Central memory CD4-positive, alpha-beta T cell (primary cell): ENCODE measurements at places on chromosomes 7 and 10.

DNA sequence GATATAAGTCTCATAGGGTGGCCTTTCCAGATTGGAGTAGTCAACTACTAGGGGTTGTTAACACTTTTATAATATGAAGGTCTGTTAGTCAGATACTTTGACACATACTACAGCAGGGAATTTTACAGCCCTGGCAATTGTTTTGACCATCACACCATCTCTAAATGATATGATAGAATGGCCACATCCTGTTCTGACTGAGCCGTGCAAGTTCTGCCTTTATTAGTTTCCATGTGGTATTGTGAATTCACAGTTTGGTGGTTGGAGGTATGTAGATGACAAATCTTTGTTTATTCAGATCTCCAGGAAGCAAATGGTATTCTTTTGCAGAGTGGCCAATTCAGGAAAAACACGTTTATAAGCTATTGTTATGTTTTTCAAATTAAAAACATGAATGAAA lies 83.0 kb downstream of the NRG3 start:
- DNase-seq = no peak

DNA sequence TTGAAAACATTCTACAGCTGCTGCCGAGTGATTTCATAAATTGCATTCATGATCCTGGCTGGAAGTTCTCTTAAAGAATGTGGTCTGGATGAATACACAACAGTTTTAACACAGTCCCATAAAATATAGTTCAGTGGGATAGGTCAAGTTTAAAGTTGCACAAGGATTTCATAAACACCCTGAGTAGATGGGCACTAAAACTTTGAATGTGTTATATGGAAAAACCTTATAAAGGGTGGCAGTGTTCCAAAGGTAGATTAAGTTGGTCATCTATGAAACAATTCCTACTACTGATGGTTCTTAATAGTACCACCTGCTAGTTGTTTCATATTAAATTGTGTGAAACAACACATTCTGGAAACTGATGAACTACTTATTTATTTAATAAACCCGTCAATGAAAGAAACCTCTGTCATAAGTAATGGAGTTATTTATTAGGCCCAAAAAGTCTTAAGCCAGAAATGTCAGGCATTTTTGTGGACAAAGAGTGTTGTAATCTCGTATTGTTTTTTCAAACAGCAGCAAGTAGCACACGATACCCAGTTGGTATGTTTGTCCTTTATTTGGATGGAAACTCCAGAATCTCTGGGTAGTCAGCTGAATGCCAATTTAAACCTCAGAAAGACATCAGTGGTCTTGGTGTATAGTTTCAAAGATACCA lies 14.3 kb upstream of the RPA3 start:
- no peak for DNase-seq

GRCh38 chr10:114278140-114278883 lies 39.3 kb downstream of the VWA2 start:
- no peak for DNase-seq

DNA sequence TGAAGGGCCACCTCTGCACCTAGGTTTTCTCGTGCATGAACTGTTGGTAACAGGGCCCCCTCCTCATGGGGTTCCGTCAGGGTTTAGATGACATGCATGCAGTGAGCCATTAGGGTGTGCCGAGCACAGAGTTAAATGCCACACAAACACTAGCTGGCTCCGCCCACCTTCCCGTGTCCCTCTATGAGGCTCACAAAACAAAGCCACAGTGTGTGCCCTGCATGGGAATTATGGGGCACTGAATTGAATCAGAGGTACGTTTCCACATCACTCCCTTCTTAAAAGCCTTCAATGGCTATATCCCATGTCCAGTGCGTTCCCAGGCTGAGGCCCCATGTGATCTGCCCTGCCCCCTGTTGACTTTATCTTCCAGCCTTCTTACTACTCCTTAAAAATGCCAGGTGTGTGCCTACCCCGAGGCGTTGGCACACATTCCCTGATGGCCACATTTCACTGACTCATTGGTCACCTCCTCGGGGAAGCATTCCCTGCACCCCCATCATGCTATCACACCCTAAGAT lies 35.7 kb downstream of the GSDME start:
- no peak for DNase-seq

- DNase-seq = no peak
Measured at GRCh38 chr7:87858417-87859100, 17.6 kb downstream of the SLC25A40 start.

- DNase-seq = no peak
Measured at GRCh38 chr10:38118072-38118807, 24.1 kb downstream of the ZNF37A start.

DNA sequence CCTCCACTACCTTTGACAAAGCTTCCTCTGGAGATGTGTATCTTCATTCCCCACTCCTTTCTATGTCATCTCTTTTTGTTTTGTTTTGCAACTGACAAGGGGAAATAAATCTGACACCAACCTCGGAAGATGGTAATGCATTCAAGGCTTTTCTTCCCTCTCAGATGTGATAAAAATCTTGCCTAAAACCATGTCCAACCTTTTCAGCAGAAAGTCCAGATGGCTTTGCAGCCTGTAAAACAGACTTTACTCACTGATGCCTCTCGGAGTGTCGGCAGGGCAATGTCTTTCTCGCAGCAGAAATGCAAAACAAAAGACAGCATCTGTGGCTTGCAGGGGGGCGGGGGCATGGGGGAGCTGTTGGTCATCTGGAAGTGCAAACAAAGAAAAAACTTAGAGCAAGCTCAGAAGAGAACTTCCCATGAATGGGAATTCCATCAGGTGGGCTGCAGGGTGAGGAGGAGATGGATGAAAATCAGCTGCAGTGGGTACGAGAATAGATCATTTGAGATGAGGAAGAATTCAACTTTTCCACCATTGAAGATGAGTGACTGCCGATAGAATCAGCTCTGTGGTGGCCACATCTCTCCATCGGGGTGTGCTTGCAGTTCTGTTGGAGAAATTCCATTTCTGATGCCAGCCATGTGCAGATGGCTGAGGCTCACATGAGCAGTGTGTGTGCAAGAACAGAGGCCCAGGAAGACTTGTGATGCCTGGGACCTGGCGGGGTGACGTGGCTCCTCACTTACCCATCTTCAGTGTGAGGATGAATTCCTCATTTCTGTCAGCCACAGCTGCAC lies 237.7 kb downstream of the WDR37 start:
- no peak for DNase-seq

GRCh38 chr10:44386546-44387052 lies 1.7 kb upstream of the CXCL12 start:
- DNase-seq = no peak

- no peak for DNase-seq
Measured at GRCh38 chr7:98211221-98211675, at the start of gene BHLHA15. Gene BHLHA15, plus strand, starts transcription at chr7:98211439. Its CDS starts 871 bp downstream, at chr7:98212310.

- no peak for DNase-seq
Measured at GRCh38 chr7:24825931-24826661, 68.8 kb upstream of the GSDME start.

- DNase-seq = no peak
Measured at GRCh38 chr7:138299066-138299465, 161.0 kb upstream of the TRIM24 start.

- peak; percentile 28 for DNase-seq
Measured at GRCh38 chr10:132142396-132143161, 44.2 kb upstream of the DPYSL4 start.

DNA sequence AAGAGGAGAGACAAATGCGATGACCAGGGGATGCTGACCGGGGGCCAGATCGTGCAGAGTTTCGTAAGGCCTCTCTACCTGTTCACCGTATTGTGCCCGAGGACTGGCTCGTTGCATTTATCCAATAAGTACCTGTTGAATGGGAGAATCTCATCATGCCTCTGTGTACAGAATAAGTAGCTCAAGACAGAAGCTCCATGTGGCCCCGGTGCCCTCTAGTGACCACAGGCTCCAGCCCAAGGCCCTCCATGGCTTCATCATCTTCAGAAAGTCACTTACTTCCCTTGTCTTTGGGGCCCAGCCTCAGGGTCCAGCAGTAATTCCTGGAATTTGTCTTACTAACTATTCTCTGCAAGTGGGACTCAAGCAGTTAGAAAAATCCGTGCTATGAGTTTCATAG lies 151.0 kb downstream of the CHN2 start:
- no peak for DNase-seq

DNA sequence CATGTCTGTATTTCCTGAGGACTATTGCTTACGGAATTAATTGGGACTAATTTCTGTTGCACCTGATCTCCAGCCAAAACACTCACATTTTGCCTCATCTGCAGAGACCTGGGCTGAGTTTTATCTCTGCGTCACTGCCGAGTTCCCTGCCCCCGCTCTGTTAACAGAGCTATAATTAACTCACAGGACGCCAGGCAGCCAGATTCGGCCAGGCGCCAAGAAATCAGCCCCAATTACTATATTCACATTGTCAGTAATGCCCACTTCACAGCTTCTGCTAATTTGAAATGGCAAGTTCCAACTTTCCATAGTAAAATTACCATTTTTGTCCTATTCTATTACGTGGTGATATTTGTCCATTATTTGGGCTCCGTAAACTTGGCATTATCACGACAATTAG lies 130.5 kb downstream of the CUX1 start:
- no peak for DNase-seq

- no peak for DNase-seq
Measured at GRCh38 chr7:133475655-133476054, 222.8 kb downstream of the EXOC4 start.

DNA sequence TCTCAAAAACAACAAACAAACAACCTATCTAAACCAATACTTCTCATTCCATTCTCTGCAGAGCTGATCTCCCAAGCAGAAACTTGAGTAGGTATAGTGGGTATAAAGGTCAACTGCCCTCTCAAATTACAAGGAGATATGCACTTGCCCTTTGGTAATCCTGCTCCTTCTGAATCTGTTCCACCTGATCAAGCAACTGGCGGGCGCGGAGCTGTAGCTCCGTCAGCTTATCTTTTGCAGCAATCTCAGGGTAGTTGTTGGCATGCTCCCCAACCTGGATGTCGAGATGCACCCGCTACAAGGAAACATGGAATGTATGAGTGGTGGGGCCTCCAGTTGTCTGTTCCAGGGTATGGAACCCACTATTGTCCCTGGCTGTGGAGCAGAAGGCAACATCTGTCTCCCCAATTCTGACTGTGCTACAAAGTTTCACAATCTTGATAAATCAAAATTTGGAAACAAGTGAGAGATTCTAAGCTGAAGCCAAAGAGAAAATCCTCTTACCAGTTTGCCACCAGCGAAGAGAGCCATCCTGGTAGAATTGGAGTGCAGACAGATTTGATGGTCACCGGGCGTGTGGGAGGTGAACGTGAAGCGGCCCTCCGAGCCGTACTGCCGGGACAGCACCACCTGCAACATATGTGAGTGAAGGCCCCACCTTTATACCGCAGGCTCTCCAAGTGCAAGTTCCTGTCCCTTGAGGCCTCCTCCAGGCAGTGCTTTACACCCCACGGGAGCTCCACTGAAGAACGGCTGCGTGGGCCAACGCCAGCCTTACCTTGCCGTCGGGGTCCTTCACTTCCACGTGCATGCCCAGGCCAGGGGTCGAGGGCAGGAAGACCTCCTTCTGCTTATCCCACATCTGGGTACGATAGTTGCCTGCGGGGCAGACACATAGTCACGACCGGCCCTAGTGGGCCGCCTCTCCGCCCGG lies 819 bp downstream of the TMED4 start:
- DNase-seq = peak; percentile 64

GRCh38 chr7:158003441-158004122 lies 584.0 kb downstream of the PTPRN2 start:
- DNase-seq = no peak

GRCh38 chr10:120606051-120606764 lies 149.2 kb downstream of the PLPP4 start:
- DNase-seq = no peak

DNA sequence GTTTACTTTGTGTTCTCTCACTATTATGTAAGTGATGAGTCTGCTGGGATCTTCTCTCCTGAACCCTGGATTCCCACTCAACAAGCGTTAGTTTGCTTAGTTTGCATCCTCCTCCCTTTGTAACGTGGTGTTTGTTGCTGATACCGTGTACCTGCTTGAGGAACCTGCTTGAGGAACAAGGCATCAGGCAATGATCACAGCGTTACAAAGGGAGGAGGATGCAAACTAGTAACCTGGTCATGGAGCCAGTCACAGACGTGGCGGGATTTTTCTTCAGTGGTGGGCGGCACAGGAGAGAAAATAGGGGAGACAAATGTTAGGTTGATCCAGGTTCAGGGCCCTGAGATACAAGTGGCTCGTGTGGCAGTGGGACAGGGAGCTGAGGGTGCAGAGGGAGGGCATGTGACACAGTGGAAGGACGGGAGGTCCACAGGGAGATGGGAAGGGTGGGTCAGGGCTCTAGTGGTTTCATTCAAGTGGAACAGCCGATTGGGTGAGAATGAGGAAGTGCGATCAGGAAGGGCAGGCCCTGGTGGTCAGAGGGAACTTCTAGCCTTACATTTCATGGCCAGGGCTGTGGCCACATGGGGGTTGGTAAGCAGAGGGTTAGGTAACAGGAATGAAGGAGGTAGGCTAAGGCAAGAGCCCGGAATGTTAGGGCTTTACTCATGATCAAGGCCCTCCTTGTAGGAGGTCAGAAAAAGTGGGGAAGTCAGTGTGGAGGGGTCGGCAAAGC lies 38.0 kb downstream of the SNX10 start:
- no peak for DNase-seq

GRCh38 chr10:34147641-34148304 lies 667.3 kb downstream of the PARD3 start:
- no peak for DNase-seq

DNA sequence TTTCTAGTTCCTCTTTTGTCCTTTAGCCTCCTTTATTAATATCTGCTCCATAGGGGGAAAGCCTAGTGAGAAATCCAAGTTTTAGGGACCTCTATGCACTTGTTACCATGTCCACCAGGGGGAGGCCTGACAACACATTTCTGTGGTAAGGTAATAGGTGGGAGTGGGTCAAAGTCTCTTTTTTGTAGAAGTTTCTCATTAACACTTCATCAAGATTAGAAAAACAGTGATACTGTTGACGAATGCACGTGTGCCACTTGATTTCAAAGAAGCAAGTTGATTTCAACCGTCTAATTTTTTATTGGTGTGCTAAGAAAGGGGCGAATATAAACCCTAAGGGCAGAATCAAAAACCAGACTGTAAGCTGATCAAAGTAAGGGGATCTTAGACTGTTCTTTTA lies 30.6 kb downstream of the CISD1 start:
- DNase-seq = peak; percentile 35

DNA sequence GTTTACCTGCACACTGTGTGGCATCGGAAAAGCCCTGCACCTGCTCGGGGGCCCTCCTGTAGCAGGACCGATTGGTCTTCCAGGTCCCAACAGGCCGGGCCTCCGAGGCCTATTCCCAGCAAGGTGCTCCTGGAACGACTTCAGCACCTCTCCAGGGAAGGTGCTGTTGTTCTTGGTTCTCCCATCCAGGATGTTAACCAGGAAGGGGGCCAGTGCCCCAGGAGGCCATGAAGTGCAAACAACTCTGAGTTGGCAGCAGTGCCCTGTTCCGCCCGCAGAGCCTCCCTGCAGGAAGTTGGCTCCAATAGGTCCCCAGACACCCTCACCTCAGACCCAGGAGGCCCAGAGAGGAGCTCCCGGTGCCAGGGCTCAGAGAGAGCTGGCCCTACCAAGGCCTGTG lies 64.0 kb upstream of the DUSP5 start:
- no peak for DNase-seq

GRCh38 chr7:72317341-72317740 lies 94.8 kb downstream of the CALN1 start:
- no peak for DNase-seq
